ENCODE measurements at places on chromosomes 11 and 22.
A peak's percentile ranks its signal among the peaks of the same experiment; 100 is the strongest.

DNA sequence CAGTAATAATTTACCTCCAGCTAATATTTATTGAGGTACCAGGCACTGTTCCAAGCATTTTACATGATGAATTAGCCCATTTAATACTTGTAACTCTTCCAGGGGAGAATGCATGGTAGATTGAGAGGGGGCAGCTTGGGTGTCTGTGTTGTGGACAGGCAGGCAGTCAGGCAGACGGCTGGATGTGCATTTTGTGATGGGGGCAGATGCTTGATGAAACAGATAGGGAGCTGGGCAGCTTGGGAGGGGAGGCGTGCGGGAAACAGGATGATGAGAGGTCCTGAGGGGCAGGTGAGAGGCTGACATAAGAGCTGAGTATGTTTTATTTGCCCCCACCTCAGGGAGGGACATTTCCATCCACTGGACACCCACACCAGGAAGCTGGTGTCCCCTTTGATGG, 33.1 kb upstream of the SHISAL1 start:
- DNase-seq: no peak

GRCh38 chr11:86688398-86689179, 16.2 kb upstream of the ME3 start:
- no peak for DNase-seq

DNA sequence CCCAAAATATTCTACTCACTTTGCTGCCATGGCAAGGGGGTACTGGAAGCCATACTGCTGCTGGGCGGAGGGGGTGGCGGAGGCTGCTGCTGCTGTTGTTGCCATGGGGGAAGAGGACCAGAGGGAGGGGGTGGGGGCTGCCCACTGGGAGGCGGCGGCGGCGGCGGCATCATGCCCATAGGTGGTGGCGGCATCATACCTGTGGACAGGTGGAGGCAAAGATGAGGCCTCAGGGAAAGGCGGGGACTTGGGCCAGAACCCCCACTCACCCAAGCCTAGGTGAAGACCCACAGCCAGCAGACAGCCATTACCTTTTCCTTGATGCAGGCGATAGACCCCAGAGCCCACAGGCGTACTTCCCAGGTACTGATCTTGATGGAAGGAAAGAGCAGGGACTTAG, 7.1 kb upstream of the PYGM start:
- no peak for DNase-seq

DNA sequence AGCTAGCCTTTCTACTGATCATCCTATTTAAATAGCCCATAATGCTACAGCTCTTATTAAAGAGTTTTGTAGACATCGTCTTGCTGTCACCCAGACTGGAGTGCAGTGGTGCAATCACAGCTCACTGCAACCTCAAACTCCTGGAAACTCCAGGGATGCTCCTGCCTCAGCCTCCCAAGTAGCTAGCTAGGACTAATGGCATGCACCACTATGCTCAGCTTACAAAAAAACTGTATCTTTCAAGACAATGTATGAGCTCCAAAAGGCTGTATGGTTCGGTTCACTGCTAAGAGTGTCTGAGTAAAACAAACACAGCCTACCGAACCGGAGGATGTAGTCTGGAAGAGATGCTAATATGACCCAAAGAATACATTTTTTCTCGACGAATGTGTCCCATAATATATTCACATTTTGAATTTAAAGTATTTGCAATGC, 2.6 kb downstream of the TAF1D start:
- DNase-seq: no peak

- no peak for DNase-seq
These were observed 2.9 kb downstream of the TST start for GRCh38 chr22:37016134-37016910.

DNA sequence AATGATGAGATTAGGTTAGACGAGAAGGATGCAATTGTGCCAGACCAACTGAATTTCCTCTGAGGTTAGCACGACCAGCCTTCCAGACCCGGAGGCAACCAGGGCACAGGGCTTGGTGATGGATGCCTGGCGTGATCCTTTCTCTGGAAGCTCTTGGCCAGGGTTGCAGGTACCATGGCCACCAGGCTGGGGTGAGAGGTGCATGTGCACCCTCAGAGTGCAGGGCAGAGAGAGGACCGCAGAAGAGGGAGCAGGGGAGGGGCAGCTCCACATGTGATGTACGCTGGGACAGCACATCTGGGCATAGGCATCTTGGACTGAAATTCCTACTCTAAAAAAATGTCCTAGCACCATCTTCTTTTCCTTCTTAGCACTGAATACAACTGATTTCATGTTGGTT, 10.9 kb downstream of the KCNJ1 start:
- DNase-seq: no peak

GRCh38 chr22:27377501-27378295, 423.9 kb downstream of the MN1 start:
- DNase-seq: no peak

DNA sequence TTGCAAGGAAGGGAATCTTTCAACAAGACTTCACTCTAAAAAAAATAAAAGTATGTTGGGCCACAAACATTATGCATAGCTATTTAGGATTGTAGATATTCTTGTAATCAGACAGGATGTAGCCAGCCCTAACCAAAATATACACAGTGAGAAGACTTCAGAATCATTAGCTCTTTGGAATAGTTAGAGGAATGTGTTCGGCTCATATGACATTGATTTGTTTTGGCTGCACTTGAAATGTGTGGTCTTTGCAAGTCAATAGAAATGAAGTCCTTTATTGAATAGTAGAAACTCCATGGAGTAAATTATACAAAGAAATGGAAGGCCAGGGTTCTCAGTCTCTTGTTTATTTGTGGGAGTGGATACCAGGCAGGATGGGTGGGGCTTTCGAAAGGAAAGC, 692.1 kb downstream of the NTM start:
- no peak for DNase-seq

GRCh38 chr22:36470162-36470993, 11.1 kb downstream of the TXN2 start:
- DNase-seq: peak; percentile 81

- DNase-seq: no peak
These were observed 2.8 kb downstream of the RCOR2 start for GRCh38 chr11:63913866-63914830.

DNA sequence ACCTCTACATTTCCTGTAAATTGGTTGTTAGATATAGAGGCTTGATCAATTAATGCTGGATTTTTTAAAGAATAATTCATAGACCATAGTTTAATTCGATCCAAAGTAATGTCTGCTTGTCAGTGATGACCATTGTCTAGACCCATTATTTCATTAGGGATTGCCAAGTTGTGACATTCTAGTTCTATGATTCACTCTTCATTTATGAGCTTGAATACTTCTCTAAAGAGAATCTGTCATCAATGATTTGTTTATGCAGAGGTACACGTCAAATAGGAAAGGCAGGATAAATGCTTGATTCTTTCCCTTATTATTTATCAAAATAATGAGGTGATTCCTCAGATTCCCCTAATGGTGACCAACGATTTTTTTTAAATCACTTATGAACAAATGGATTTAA, 24.0 kb upstream of the ROBO3 start:
- no peak for DNase-seq

GRCh38 chr11:22430141-22430541, 92.0 kb downstream of the SLC17A6 start:
- no peak for DNase-seq

DNA sequence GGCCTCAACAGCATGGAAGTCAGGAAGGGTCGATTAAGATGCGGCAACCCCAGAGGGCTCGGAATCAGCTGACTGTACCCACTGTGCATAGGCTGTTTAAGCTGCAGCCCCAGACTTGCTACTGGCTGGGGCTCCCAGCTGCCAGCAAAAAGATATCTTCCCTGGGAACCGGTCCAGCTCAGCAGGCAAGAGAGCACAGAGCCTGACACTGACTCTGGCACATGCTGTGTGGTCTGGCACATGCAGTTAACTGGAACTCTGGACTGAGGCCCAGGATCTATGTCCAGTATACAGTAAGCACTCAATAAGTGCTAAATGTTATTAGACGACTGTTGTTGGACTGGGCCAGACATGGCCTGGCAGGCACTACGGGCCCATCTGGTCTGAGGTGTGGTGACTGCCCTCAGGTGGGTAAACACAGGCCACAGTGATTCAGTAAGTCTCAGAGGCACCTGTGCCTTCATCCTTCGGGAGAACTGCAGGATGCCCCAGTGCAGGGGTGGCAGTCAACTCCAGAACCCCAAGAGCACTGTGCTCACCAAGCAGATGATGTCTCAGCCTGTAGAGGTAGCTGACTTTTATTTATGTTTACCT, 87.6 kb downstream of the LARGE1 start:
- no peak for DNase-seq

DNA sequence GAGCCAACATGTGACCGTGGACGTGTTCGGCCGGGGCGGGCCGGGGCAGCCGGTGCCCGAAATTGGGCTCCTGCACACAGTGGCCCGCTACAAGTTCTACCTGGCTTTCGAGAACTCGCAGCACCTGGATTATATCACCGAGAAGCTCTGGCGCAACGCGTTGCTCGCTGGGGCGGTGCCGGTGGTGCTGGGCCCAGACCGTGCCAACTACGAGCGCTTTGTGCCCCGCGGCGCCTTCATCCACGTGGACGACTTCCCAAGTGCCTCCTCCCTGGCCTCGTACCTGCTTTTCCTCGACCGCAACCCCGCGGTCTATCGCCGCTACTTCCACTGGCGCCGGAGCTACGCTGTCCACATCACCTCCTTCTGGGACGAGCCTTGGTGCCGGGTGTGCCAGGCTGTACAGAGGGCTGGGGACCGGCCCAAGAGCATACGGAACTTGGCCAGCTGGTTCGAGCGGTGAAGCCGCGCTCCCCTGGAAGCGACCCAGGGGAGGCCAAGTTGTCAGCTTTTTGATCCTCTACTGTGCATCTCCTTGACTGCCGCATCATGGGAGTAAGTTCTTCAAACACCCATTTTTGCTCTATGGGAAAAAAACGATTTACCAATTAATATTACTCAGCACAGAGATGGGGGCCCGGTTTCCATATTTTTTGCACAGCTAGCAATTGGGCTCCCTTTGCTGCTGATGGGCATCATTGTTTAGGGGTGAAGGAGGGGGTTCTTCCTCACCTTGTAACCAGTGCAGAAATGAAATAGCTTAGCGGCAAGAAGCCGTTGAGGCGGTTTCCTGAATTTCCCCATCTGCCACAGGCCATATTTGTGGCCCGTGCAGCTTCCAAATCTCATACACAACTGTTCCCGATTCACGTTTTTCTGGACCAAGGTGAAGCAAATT, 1.8 kb downstream of the FUT4 start:
- DNase-seq: no peak

- peak; percentile 38 for DNase-seq
These were observed 29.9 kb upstream of the OR10G7 start for GRCh38 chr11:124070915-124071622.

- DNase-seq: no peak
These were observed 321.6 kb upstream of the B3GAT1 start for GRCh38 chr11:134733646-134734045.
